ENCODE measurements at places on chromosomes 12 and 14.

GRCh38 chr12:113439606-113440030 lies 17.4 kb downstream of the SDSL start:
- DNase-seq: no peak

- DNase-seq: no peak
Observed at GRCh38 chr12:42442311-42442759, 116.4 kb downstream of the PPHLN1 start.

GRCh38 chr14:99729991-99730875 lies 46.1 kb downstream of the CYP46A1 start:
- DNase-seq: no peak

DNA sequence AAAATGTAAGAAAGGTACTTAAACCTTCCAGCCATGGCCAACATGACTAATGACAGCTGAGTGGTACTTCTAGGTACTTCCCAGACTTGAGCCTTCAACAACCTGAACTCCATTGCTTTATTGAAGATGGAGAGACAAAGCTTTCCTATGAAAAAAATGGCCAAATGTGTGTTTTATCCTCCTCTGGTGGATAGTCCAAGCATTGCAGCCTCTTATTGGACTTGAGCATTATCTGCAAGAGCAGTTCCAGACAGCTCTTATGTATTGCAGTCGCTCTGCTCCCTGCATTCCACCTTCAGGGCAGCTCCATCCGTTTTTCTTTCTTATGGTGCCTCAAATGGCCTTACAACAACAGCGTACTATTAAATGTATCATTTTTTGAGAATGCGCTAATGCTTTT lies 588.2 kb downstream of the NRXN3 start:
- DNase-seq: no peak

DNA sequence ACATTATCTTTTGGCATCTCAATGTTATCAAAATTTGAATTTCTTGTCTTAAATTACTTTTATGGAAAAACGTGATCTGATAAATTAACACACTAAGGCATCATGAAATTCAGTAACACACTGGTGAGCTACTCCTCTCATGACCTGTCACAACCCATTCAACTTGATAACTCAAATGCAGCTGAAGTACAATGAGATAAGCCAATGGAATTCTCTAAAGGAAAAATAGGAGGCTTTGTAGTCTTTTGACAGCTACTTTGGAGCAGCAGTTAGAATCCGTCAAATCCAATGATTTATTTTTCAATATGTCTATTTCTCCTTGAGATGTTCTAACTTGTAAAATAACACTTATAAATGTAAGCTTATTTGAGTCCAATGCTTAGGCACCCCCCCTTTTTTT lies 1029.4 kb downstream of the TRHDE start:
- DNase-seq: no peak

- DNase-seq: no peak
Observed at GRCh38 chr12:5459051-5459782, 27.3 kb downstream of the NTF3 start.

GRCh38 chr12:27185234-27186021 lies 58.7 kb upstream of the STK38L start:
- no peak for DNase-seq

DNA sequence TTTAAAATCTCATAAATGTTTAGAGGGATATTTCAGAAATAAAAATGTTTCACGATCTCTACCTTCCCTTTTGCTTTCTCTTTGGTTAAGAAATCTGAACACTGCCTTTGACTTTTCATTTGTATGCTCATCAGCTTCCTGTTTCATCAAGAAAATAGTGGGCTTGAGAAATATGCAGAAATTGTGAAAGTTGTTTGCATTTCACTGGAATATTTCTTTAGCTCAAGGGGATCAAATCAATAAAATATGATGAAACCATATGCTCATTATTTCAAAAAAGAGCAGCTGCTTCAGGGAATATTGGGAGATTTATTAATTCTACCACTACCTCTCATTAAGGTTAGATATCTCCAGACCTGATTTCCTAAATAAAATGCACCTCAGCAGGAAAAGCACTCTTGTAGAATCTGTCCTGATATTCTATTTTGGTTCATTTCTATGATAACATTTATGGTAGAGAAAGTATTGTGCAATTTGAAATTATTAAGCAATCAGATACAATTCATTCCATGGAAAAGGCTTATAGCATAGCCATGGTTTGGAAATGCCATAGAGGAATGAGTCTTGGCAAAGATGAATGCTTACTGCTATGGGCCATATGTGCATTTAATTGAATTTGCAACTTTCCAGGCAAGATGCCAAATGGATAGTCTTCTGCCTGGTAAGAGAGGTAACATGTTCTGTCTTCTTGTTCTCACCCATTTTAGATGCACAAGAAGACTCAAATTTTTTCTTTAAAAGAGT lies 212.6 kb upstream of the SLC16A7 start:
- DNase-seq: peak; percentile 82

- DNase-seq: no peak
Observed at GRCh38 chr12:8697120-8697475, 693 bp upstream of the RIMKLB start.

DNA sequence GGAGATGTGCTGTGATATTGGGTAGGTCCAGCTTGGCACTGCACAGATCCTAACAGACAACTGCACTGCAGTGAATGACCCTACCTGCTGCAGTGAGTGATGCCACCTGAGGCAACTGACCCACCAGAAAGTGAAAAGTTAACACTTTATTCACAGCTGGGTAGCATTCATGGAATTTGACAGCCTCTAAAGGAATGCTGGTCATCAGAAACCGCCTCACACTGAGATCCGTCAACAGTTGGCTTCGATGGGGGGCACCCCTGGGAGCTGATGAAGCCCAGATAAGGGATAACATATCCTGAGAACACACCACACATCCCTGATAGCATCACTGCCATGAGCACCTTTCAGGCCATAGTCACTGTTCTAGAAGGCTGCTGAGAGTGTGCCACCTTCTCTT lies 272.4 kb upstream of the CRY1 start:
- DNase-seq: no peak

GRCh38 chr14:76780875-76781647 lies 19.8 kb downstream of the VASH1 start:
- DNase-seq: no peak

DNA sequence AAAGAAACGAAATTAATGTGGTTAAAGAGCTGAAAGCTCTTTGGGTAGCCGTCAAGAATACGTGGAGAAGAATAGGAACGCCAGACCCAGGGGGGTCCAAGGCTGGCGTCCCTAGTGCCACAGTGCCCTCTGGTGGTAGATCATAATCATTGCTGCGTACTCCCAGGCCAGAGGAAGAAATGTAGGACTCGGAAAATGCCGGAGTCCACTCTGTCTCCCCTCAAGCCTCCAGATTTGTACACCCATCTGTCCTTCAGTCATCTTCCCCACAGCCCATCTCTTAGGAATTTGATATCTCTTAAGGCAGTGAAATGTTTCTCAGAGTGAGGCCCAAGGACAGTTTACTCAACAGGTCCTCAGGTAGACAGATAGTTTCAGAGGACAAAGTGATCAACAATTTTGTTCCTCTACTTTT lies 25.4 kb upstream of the PLEKHG6 start:
- DNase-seq: peak; percentile 24

DNA sequence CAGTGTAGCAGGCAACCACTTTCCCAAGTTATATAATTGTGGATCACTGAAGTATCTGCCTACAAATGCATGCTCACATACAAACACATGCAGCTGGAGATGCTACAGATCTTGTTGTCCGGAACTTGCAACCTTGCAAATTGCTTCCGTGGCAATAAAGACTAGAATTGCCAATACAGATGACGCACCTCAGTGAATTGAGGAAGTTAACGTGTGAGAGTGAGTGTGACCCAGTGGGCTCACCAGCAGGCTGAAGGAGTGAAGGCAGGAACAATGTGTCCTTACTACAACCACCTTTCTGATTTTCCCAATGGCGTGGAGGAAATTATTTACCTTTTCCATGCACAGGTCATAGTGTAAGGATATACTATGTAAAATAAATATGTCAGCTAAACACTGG lies 89.4 kb upstream of the GRIP1 start:
- no peak for DNase-seq

- peak; percentile 97 for DNase-seq
Observed at GRCh38 chr12:89352492-89353187, at the start of gene DUSP6. DUSP6 (minus strand) TSS chr12:89352501; CDS start chr12:89352039, 462 bp downstream.
